Omental fat pad (tissue), 4 donors: ENCODE measurements at places on chromosomes 6 and 20. TPM values are rescaled to one million over a fixed set of nuclear protein-coding genes. Genes with fewer than 3 reads are reported as not detected.

- DNase-seq = no peak
Observed at GRCh38 chr6:157849288-157850017, 26.4 kb downstream of the SNX9 start.

- DNase-seq = no peak
Observed at GRCh38 chr20:62236766-62237513, 1.4 kb upstream of the OSBPL2 start.

GRCh38 chr6:69784595-69785377 lies 12.0 kb downstream of the LMBRD1 start:
- DNase-seq = no peak

GRCh38 chr20:10288954-10289646 lies 70.5 kb downstream of the SNAP25 start:
- no peak for DNase-seq

DNA sequence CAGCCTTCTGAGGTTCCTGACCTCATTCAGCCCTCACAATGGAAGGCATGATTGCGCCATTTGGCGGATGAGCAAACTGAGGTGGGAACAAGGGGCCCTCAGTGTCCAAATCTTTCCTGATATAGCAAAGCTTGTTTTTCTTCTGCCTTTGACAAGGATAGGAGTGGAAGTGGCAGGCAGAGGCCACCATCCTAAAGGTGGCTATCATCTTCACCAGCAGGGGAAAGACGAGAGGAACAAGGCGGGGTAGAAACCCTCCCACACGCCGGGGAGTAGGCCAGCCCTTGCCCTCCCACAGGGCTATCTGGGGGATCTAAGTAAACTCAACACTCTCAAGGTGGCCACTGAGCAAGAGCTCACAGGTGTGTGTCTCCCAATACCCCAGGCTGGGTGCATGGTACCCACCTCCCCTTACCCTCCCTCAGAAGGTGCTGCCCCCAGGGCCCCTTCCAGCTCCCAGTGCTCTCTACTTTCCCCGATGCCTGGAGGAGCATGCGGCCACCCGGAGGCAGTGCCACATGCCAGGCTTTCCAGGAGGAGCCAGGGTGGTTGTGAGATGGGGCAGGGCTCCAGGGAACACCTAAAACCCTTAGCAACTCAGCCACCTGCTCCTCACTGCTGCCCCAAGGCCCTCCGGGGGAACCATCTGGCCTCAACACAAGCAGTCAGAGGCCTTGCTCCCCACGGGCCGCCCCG lies 11.2 kb downstream of the SPDEF start:
- DNase-seq = no peak

GRCh38 chr6:46376562-46377061 lies 114.6 kb downstream of the RCAN2 start:
- DNase-seq = no peak

GRCh38 chr6:158160932-158161539 lies 7.0 kb downstream of the SERAC1 start:
- DNase-seq = no peak

GRCh38 chr20:51938559-51939258 lies 136.4 kb upstream of the SALL4 start:
- DNase-seq = no peak

DNA sequence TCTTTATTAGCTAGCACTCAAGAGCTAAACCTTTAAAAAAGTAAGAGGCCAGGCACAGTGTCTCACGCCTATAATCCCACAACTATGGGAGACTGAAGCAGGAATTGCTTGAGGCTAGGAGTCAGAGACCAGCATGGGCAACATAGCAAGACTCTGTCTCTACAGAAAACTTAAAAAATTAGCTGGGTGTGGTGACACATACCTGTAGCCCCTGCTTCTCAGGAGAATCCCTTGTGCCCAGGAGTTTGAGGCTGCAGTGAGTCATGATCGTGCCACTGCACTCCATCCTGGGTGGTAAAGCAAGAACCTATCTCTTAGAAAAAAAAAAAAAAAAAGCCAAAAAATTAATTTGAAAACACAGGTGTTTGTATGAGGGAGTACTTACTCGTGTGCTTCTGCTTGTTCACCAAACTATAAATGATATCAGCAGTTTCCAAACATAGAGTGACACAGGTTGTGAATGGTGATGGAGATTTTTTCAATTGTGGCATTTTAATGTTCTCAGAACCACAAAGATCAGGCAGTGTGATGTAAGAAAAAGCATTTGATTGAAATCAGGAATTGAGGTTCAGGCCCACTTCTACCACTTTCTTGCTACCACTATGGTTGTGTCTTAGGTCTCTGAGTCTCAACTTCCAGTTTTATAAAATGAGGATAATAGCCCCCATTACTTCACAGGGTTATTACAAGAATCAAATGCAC lies 104.9 kb downstream of the FOXO3 start:
- DNase-seq = no peak

DNA sequence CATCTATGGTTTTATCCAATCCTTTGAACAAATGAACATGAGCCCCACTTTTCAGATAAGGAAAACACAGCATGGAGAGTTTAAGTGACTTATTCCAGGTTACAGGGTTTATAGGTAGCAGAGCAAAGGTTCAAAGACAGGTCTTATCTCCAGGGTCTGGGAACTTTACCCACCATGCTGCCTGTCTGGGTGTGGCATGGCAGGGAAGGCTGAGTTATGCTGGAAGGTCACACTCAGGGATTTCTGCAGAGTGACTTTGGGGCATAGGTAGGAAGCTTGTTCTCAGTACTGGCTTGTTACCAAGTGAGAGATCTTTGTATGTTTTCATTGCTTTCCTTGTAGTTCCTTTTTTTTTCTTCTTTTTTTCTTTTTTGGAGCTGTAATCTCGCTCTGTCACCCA lies 1.8 kb downstream of the ZNF831 start:
- no peak for DNase-seq

DNA sequence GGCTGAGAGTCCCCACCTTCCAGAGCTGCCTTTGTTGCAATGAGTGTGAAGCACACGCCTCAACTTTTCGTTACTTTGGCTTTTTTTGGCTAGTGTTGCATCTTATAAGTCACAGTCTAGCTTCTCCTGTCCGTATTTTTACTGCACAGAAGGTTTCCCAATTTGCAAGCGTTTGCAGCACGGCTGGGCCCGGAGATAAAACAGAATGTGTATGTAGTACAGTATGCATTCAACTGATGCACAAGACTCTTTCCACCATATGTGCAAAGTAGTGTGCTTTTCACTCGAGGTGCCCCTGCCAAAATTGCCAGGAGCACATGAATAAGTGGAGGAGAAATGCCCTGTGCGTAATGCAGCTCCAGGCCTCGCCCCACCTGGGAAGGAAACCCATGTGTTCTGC lies 79.6 kb downstream of the SOBP start:
- DNase-seq = no peak

GRCh38 chr6:106637717-106638341 lies 8.5 kb downstream of the QRSL1 start:
- DNase-seq = no peak

DNA sequence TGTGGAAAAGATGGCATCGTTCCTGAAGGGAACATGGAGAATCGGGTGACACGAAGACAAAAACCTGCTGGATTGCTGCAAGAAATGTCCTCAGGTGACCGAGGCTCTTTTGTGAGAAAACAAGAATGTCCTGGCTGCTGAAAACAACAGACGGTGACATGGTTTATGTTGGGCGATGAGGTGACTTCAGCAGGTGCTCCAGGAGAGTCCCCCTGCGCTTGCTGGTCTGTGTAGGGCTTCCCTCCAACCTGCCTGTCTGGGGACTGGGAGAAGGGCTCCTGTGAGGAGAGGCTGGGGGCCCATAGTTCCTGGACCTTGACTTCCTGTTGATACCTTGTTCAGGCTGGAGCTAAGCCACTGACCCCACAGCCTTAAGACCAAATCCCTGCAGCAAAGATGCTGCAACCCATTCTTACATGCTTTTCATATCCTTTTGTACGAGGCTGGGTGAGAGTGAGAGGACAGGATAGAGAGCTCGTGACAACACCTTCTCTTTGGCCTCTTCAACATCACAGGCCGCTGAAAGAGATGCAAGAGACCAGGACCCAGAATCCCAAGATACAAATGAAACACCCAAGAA lies 134.8 kb downstream of the CD83 start:
- no peak for DNase-seq

- DNase-seq = no peak
Observed at GRCh38 chr6:44856479-44856878, 469.0 kb downstream of the CDC5L start.

- no peak for DNase-seq
Observed at GRCh38 chr6:165883851-165884640, 221.0 kb upstream of the PDE10A start.

GRCh38 chr6:102995491-102995890 lies 1602.0 kb downstream of the GRIK2 start:
- no peak for DNase-seq

DNA sequence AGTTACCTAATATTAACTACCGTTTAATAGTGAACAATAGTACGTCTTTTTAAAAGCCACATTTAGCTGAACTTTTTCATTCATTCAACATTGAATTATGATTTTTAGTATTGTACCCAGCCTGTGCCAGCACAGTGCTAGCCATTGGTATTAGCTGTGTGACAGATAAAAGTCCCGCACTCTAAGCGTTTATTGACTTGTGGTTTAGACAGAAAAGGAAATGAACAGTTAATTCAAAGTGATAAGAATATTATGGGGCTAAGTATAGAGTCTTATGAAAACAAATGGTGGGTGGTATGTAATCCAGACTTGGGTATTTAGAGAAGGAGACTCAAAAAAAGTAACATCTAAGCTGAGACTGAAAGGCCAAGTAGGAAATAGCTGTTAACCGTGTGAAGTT lies 202.3 kb downstream of the RPS12 start:
- no peak for DNase-seq

GRCh38 chr6:150251566-150252186 lies 108.8 kb downstream of the PPP1R14C start:
- DNase-seq = no peak

GRCh38 chr6:149094156-149094555 lies 223.4 kb upstream of the TAB2 start:
- no peak for DNase-seq

DNA sequence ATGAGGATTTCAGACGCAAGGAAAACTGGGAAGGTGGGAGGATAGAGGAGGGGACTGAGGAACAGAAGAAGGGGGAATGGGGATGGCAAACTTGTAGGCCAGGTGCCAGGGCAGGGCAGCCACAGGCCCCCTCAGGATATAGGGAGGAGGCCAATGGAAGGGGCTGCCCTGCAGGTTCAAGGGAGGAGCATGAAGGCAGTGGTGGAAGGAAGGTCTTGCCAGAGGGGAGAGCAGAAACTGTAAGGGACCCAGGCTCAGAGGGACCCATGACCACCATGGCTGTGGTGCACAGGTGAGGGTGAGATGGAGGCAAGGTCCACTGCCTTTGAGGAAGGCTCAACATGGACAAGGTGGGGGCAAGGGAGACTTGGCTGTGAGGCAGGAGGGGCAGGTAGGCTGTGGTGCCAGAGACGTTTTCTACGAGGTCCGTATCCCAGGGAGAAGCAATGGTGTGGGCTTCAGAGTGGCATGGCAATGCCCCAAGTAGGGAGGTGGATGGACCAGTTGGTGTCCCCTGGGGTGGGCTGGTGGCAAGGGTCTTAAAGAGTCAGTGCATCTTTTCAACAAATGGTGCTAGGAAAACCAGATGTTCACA lies 22.7 kb downstream of the HLA-F start:
- DNase-seq = no peak

- no peak for DNase-seq
Observed at GRCh38 chr20:34638039-34638292, 38.9 kb downstream of the PIGU start.

GRCh38 chr6:125549202-125549884 lies 200.1 kb upstream of the HEY2 start:
- DNase-seq = no peak

DNA sequence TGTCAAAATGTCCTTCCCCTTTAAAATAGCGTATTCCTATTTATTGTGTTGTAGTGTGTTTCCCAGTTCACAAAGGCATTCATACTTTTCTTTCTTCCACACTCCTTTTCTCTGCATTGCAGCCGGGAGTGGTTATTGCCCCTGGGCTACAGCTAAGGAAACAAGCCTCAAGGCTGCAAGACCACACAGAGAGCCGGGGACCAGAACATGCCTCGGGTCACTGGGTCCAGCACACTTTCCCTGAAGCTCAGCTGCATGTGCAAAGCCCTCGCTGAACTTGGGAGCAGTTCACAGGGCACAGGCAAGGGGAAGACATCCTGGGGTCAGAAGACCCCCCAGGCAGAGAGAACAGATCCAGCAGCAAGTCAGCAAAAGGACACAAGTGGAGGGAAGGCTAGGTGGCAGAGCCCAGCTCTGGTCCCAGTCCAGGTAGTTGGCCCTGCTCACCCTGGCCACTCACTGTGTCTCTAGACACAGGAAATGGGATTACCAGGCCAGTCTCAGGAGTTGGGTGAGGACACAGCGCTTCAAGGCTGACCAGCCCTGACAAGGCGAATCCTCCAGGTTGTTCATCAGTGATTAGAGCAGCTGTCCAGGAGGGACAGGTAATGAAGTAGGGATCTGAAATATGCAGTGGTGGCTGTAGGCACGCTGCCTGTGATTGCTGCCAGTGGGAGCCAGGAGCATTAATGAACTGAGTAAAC lies 118.2 kb downstream of the CD83 start:
- DNase-seq = no peak

DNA sequence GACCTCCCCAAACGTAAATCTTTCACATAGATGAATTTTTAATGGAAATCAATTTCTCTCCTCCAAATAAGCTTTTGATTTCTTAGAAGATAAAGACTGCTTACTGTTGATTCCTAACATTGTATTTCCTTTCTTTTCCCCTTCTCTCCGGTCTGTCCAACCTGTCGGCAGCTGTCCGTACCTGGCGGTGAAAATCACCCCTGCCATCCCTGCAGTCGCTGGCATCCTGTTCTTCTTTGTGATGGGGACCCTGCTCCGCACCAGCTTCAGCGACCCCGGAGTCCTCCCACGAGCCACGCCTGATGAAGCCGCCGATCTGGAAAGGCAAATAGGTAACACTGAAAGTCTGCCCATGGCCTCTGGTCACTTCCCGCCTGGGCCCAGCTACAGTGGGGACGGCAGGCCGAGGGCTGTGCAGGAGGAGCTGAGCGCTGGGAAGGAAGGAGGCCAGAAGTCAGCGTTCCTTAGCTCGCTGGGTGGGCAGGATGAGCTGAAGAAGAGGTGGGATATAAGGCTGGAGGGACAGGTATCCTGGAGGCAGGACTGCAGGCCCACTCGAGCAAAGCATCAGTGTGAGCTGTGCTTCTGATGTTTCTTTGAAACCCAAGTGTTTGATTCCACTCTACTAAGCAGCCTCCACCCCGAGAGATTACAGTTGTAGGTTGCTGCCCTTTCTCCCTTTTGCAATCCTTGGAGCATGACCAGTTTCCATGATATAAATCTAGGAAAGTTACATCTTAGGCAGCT lies 161.6 kb downstream of the ZDHHC14 start:
- no peak for DNase-seq

The TUBB2B gene
- total RNA-seq = 2.5 TPM

The OR2H2 gene
- not detected for total RNA-seq

The CALHM5 gene
- total RNA-seq = 1.0 TPM

The PSORS1C2 gene
- total RNA-seq = not detected

The NFS1 gene
- 32.1 TPM for total RNA-seq

The ERVFRD-1 gene
- total RNA-seq = 0.24 TPM

The ZNF165 gene
- total RNA-seq = 1.4 TPM

The ZNF831 gene
- 3.6 TPM for total RNA-seq

The CALHM6 gene
- total RNA-seq = 4.0 TPM

The CLPSL1 gene
- total RNA-seq = not detected

The XKR7 gene
- total RNA-seq = not detected

The MRPL14 gene
- 35.8 TPM for total RNA-seq
